COR-L47 (cell line): ENCODE measurements at places on chromosomes 7 and 10.

DNA sequence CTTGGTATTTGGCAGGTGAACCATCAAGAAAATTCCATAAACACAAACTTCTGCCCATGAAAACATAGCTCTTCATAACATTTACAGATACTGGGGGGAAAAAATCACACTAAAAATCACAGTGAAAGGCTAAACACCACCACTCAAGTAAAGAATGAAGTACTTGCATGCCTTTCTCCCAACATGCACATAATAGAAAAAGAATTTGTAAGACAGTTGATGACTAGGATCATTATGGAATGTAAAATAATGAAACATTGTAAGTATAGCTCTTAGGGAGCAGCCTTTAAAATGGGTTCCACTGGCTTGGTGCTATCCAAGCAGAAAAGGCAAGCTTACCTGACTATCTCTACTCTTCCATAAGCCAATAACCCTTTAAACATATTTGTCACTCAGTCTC, 299.9 kb upstream of the LRRN3 start:
- DNase-seq = no peak

GRCh38 chr10:986881-987619, 1.2 kb upstream of the GTPBP4 start:
- no peak for DNase-seq

DNA sequence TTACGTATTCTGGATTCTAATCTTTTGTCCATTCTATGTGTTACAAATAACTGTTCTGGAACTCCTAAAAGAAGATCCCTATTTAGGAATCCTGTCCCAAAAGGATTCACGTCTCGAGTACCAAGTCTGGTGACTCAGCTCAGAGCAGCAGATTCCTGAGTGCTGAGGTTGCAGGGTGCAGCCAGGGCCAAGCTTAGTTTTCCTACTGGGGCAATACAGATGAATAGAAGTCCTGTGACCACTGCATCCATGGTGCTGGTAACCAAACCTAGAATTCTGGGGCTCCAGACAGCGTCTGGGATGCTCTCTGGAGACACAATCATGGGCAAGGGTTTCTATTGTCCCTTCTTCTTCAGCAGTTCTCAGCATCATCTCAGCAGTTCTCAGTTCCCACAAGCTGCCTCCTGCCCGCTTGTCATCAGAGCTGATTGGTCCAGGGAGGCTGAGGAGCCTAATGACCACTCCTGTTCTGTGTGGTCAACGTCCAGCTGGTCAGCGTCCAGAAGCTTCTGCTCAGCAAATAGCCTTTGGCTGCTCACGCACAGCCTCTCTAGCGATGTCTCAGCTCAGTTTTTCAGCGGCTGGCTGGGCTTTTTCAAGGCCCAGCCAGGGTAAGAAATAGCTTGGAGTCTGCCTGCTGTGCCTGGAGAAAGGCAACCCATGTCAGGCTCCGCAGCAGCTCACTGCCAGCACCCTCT, 50.4 kb upstream of the C7orf33 start:
- DNase-seq = no peak

GRCh38 chr7:66265566-66265965, 60.4 kb downstream of the TPST1 start:
- peak; percentile 25 for DNase-seq

DNA sequence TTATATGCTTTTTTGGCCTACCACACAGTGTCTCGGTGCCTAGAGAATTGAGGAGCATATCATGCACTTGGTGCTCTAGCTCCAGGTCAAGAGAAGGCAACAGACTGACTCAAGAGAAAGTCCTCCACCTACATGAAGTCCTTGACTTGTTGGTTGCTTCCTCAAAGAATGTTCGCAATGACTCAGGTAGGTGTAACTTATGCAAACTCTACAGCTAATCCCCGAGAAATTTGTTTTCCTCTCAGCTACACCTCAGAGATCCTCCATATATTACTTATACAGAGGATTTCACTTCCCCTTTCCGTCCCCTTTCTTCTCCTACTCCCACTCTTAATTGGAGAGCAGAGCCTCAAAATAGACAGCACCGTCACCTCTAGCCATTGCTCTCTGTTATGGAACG, 1013.1 kb downstream of the KCNMA1 start:
- DNase-seq = no peak

- DNase-seq = no peak
Observed at GRCh38 chr10:3654980-3655379, 130.0 kb downstream of the KLF6 start.

- no peak for DNase-seq
Observed at GRCh38 chr10:16586358-16587138, 64.9 kb upstream of the C1QL3 start.

GRCh38 chr10:35598379-35598778, 6.8 kb upstream of the GJD4 start:
- no peak for DNase-seq

DNA sequence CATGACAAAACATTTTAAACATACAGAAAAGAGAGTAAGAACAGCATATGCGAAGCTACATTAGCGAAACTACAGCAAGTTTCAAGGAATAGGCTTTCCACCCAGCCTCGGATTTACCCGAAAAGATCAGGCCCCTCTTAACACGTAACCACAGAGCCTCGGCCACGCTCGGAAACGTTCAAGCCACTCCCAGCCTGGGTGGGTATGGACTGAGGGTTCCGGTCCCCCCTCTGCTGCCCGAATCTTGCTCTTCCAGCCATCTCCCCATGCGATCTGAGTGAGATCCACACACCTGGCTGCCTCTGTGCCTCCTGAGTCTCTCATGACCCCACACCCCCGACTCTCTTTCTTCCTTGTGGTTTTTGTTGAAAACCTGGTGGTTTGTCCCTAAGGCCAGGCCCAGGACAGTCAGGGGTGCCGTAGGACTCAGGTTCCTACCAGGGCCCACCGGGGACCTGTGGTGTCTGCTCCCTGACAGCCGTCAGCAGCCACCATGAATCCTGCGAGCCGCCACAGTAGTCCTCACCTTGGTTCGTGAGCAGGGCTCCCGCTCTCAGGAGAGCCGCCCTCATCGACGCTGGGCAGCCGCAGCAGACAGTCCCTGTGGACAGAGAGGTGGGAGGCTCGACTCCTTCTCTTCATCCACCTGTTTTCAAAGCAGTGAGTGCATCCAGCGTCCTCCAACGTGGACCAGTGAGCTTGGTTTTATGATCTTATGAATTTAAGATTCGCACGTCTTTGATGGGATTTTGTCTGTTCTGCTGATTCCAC, 18.5 kb downstream of the KNDC1 start:
- no peak for DNase-seq

DNA sequence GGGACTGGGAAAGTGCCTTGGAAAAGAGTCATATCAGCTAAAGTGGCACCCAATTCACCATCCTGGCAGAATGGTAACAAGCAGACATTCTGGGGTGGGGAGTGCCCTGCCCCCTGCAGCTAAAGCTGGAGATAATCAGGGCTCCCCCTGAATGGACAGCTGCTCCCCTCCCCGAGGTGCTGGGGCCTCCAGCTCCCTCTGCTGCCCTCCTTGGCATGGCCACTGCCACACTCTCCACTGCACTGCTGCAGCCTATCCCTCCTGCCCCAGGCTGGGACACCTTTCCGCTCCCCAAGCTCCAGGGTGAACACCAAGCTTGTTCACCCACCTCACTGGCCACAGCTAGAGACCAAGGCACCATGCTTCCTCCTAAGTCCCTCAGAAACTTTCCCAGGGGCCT, 9.8 kb upstream of the PARD3 start:
- DNase-seq = no peak

- DNase-seq = no peak
Observed at GRCh38 chr10:94307046-94307615, 55.6 kb downstream of the NOC3L start.

GRCh38 chr10:27660268-27660667, 85.4 kb downstream of the MKX start:
- no peak for DNase-seq

GRCh38 chr10:59967079-59967478, 60.7 kb upstream of the CCDC6 start:
- DNase-seq = no peak

DNA sequence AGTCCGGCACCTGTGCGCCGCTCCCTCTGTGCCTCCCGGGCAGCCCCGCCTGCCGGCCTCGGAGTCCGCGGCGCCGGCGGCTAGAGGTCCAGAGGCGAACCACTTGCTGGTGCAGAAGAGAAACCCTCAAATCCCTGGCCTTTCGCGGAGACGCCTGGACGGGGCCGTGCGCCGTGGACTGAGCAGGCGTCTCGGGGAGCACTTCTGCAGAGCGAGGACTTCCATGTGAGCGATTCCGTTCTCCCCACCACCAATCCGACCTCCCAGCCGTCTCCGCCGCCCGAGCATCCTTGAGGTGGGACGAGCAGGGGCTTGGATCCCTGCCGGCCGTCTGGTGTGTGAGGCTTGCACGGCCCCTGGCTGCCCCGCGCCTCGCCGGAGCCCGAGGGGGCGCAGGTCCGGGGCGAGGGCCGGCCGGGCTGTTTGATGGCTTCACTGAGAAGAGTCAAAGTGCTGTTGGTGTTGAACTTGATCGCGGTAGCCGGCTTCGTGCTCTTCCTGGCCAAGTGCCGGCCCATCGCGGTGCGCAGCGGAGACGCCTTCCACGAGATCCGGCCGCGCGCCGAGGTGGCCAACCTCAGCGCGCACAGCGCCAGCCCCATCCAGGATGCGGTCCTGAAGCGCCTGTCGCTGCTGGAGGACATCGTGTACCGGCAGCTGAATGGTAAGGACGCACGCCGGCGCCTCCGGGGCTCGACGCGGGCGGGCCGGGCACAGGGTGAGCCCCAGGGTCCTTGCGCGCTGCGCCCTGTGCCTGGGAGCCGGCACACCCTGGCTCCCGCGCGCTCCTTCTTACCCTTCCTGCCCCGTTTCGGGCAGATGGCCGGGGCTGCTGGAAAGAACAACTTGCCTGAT, 660 bp downstream of the GALNT17 start:
- DNase-seq = no peak

GRCh38 chr7:150374472-150374871, 4.7 kb upstream of the ZNF775 start:
- no peak for DNase-seq

DNA sequence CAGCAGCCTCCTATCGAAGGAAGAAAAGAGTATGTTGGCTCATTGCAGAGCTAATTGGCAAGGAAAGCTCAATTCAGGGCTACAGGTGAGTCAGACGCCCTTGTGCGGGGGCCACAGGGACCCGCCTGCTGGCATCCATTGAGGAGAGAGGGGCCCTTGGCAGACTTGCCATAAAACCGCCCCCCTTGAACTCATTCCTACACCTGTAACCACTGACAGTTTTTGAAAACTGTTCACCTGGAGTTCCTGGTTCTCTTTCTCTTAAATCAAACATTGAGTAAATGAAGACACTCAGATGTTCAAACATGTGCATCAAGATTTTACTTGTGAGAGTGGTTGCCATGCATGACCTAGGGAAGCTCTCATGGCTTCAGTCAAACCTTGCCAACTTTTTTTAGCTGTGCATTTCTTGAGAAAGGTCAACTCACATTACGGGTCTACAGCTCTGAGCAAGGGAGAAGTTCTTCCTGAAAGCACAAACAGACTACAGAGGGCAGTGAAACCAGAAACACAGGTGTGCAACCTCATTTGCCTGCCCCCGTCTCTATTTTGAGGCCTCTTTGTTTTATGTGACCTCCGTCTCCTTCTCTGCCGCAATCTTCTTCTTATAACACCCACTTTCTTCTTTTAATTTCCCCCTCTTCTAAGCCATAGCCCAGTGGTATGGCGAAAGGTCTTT, 87.8 kb downstream of the TBXAS1 start:
- no peak for DNase-seq

- DNase-seq = no peak
Observed at GRCh38 chr10:56561336-56561735, 200.3 kb upstream of the ZWINT start.

GRCh38 chr10:810351-810846, 120.9 kb upstream of the DIP2C start:
- peak; percentile 20 for DNase-seq

- peak; percentile 68 for DNase-seq
Observed at GRCh38 chr7:151381348-151382078, 28.3 kb downstream of the WDR86 start.

GRCh38 chr7:1407892-1408291, 51.4 kb downstream of the MICALL2 start:
- peak; percentile 91 for DNase-seq

GRCh38 chr10:15433850-15434537, 62.9 kb upstream of the FAM171A1 start:
- no peak for DNase-seq

GRCh38 chr7:46838463-46838862, 743.4 kb downstream of the TNS3 start:
- DNase-seq = no peak

DNA sequence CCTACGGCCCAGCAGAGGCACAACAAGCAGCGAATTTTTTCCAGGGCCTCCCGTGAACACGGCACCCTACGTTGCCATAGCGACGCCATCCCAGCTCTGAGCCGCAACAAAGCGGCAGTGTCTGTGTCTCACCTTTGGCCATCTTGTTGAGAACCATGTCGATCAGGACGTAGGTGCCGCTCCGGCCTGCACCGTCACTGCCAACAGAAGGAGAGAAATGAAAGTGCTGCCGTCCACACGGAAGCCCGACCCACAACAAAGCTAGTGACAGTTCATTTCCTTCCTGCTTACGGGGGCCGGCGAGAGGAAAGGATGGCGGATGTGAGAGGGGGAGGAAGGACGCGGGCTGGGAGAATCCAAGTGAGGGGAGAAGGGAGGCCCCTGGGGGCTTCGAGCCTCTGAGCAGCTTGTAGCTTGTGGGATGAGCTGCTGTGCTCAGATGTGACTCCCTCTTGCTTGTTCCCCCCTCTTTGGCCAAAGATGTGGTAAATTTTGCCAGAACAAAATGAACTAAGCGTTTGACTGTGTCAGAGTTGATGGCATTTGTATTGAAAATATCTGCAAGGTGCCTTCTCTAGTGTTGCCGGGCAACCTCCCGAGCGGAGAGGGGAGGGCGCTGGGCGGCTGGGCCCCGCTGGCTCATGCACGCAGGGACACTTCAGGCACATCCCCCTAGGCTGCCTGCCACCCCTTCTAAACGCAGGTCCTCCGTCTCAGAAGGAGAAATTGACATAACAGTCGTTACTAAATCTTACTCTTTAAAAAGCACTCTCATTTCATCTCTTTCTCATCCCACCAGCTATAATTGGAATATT, 232.2 kb downstream of the DNAJB6 start:
- peak; percentile 94 for DNase-seq

DNA sequence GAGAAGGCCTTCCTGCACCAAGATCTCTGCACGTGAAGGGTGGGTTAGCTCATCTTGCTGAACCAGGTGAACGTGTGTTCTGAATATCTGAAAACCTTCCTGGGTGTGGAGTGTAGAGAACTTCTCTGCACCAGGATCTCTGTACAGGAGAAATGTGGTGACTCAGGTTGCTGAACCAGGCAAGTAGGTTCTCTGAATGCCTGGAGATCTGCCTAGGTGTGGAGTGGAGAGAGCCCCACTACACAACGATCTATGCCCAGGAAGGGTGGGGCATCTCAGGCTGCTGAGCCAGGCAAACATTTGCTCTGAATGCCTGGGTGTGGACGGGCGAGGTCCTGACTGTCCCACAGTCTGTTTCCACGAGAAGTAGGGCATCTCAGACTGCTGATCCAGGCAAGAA, 1002.3 kb upstream of the KCND2 start:
- DNase-seq = no peak

DNA sequence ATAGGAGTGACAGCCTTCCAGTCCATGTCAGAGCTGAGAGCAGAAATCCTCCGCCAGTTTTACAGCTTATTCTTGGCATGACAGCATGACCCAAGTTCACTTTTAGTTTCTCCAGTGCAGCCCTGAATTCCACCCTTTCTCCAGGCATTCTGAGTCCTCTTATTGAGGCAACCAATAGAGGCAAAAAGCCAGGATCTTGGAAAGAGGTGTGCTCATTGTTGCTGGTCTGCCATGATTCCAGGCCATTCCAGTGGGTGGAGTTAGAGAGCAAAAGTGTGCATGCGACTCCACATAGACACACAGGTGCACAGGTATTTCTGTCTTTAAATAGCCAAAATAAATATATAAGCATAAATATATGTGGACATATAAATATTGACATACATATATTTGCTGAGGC, 224.7 kb upstream of the ADARB2 start:
- no peak for DNase-seq
